Activated T-helper 1 cell treated with anti-CD3 and anti-CD28 coated beads, Interleukin-2, amount 50 U/mL, for 16 hours (primary cell): ENCODE measurements at places on chromosomes 1 and 21.

DNA sequence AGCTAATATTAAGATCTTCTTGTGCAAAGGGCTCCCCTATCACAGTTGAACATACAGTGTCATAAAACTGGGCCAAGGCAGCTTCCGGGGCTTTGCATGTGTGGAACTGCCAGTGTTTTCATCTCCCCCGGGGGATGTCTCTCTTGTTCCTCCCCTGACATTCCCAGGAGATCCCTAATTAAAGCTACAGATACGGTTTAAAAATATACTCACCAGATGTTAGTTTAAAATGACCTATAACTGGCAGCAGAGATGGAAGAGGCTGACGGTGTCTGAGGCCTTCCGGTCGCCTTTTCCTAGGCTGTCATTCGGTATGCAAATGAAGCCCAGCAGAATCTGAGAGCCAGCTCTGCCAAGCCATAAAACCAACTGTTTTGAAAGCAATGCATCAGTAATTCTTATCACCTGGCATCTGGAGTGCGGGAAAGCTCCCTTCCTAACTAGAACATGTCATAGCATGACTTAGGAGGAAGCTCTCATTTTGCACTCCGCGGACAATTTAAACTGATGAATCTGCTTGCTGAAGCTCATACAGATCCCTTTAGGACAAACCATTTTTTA lies 436.5 kb upstream of the VAMP3 start:
- no peak for DNase-seq

GRCh38 chr1:66275601-66276023 lies 258.3 kb upstream of the SGIP1 start:
- no peak for DNase-seq

DNA sequence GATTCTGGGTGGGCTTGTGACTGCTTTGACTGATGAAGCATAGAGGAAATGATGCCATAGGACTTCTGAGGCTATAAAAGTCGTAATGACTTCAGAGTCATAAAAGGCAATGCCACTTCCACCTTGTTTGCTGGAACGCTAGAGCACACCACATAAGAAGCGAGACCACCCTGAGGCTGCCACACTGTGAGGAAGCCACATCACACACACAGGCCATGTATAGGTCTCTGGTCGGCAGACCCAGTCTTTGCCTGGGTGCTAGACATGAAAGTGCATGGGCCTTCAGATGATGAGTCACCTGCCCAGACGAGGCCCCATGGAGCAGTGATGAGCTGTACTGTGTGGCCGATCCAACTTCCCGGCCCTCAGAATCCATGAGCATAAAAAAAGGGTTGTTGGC lies 14.2 kb upstream of the KANK4 start:
- no peak for DNase-seq

DNA sequence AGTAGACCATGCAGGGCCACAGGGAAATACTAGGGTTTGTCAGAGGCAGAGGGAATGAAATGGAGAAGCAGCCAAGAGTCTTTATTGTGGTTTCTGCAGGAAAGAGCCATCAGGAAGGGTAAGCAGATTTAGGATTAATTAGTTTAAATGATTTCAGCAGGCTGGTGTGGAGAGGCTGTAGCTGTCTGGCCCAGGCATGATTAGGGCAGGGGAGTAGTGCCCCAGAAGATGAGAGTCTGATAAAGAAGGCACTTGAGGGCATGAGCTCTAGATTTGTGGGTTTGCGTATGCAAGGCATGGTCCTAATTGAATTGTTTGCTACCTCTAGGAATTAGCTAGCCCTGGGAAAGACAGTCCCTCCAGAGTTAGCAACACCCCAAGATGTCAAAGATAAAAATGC lies 484.6 kb upstream of the PLXNA2 start:
- no peak for DNase-seq

DNA sequence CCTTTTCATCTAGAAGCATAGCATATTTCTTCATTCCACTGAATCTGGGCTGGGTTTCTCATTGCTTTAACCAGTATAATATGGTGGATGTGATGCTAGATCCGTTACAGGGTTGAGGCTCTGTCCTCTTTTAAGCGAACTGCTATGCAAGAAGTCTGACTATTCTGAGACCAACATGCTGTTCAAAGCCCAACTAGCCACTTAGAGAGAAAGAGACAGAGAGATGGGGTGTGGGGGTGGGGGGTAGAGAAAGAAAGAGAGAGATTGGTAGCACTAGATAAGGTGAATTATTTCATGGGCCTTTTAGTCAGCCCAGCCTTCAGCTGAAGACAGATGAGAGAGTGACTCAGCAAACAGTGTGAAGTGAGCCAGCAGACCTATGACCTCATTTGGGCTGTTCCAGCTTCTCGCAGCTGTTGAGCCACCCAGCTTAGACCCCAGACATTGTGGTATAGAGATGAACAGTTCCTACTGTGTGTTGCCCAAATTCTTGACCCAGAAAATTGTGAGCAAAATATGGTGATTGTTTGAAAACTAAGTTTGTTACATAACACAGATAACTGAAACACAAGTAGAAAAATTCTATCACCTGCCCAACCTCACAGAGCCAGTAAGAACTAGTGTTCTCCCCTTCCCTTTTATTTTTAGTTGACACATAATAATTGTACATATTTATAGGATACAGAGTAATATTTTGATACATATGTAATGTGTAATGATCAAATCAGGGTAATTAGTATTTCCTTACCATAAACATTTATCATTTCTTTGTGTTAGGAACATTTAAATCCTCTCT lies 40.7 kb upstream of the PRKACB start:
- no peak for DNase-seq
